ENCODE measurements at places on chromosomes 5 and 9. TPM values are rescaled to one million over a fixed set of nuclear protein-coding genes. Genes with fewer than 3 reads are reported as not detected.

The SETD9 gene
- total RNA-seq: 8.6 TPM

The LRRC19 gene
- total RNA-seq: not detected

The MARCHF11 gene
- not detected for total RNA-seq

The GABRA1 gene
- total RNA-seq: not detected

The CDX1 gene
- not detected for total RNA-seq

The ZNF879 gene
- total RNA-seq: 6.1 TPM

The IL33 gene
- 138 TPM for total RNA-seq

The ADGRD2 gene
- not detected for total RNA-seq

The C1QTNF2 gene
- 9.1 TPM for total RNA-seq

The CCL28 gene
- 3.0 TPM for total RNA-seq

The NAIP gene
- 33.7 TPM for total RNA-seq

The SPATA31A1 gene
- total RNA-seq: not detected

The PITX1 gene
- 0.39 TPM for total RNA-seq

The GIN1 gene
- total RNA-seq: 7.0 TPM

The SMIM23 gene
- total RNA-seq: not detected

The CDH9 gene
- not detected for total RNA-seq

The DPH7 gene
- total RNA-seq: 24.8 TPM

The ZNF484 gene
- 17.3 TPM for total RNA-seq

The SH3RF2 gene
- total RNA-seq: 4.5 TPM

The BAAT gene
- not detected for total RNA-seq

The PHAX gene
- 32.0 TPM for total RNA-seq

The SH2D3C gene
- 19.7 TPM for total RNA-seq

The FRMPD1 gene
- total RNA-seq: 0.06 TPM

The ANKRD34B gene
- total RNA-seq: not detected

The HOMER1 gene
- 6.8 TPM for total RNA-seq

The KIF4B gene
- total RNA-seq: 0.06 TPM

The SPATA9 gene
- total RNA-seq: 0.45 TPM

The EGR1 gene
- total RNA-seq: 158 TPM

The IFNA13 gene
- total RNA-seq: not detected

The N4BP3 gene
- 0.19 TPM for total RNA-seq

The HRH2 gene
- 15.3 TPM for total RNA-seq

The FOXD4L6 gene
- not detected for total RNA-seq

The ECSCR gene
- 33.2 TPM for total RNA-seq

The MED10 gene
- 29.0 TPM for total RNA-seq

The CDO1 gene
- total RNA-seq: 11.6 TPM

The GDNF gene
- total RNA-seq: not detected

The ATP10B gene
- 0.32 TPM for total RNA-seq

The ALDH1A1 gene
- 118 TPM for total RNA-seq

The LCN12 gene
- 1.6 TPM for total RNA-seq

The IFNA2 gene
- not detected for total RNA-seq

The COL27A1 gene
- 36.9 TPM for total RNA-seq

The PCDHGB5 gene
- total RNA-seq: 18.2 TPM

The TNC gene
- 1,047 TPM for total RNA-seq

The MSX2 gene
- total RNA-seq: 1.3 TPM

The SPINK13 gene
- total RNA-seq: not detected

The DDX4 gene
- total RNA-seq: not detected

The IFNA1 gene
- total RNA-seq: not detected

The SLC9A3 gene
- total RNA-seq: 0.93 TPM

All from aorta (tissue), 5 donors.